ENCODE measurements at places on chromosomes 5 and 9. TPM values are rescaled to one million over a fixed set of nuclear protein-coding genes. Genes with fewer than 3 reads are reported as not detected.

Gene RNF183
- not detected for total RNA-seq

Gene NFIB
- total RNA-seq, result 10.7 TPM

Gene CD74
- total RNA-seq, result 0.94 TPM

Gene SPATA6L
- total RNA-seq, result 0.26 TPM

Gene GBGT1
- 1.3 TPM for total RNA-seq

Gene ZNF354C
- 7.1 TPM for total RNA-seq

Gene FAM221B
- not detected for total RNA-seq

Gene MLLT3
- 31.8 TPM for total RNA-seq

Gene GPR151
- total RNA-seq, result not detected

Gene C1QTNF3
- total RNA-seq, result 1.1 TPM

Gene FIBCD1
- 9.3 TPM for total RNA-seq

Gene MLANA
- not detected for total RNA-seq

Gene MAPKAP1
- 65.5 TPM for total RNA-seq

Gene BTNL3
- total RNA-seq, result not detected

Gene POU4F3
- not detected for total RNA-seq

Gene OGN
- total RNA-seq, result 43.5 TPM

Gene RORB
- total RNA-seq, result 2.0 TPM
